ENCODE measurements at places on chromosomes 1 and 21.
A peak's percentile ranks its signal among the peaks of the same experiment; 100 is the strongest.

GRCh38 chr1:15295696-15296095, 48.7 kb downstream of the FHAD1 start:
- DNase-seq = no peak

GRCh38 chr21:43997766-43998742, 14.1 kb upstream of the TRAPPC10 start:
- DNase-seq = no peak

DNA sequence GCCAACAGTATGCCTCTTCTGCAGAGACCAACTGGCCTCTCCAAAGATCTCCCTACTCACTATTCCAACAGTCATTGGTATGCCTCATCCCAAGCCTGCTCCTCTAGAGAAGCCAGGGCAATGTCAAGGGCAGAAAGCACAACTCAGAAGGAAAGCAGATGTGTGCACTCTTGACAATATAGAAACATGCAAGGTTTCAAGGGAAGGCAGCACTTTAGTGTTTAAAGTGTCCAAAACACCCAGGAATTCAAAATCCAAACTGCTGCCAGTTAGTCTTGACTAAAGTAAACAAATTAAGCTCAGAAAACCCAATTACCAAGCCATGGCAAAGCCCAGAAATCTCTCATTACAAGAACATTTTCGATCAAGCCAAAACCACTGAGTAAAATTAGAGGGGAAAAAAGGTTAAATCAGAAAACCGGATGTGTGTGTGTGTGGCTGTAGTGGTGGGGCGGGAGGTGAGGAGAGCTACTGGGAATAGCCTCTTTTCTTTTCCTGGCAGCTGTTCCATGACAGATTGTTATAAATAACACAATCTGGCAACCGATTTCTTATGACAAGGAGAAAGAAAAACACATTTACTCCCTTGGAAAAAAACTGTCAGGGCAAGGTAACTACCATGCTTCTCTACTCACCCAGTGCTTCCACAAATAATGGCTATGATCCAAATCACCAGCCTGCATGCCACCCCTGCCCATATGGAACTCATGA, 39.2 kb downstream of the EIF2B3 start:
- DNase-seq = peak; percentile 80

DNA sequence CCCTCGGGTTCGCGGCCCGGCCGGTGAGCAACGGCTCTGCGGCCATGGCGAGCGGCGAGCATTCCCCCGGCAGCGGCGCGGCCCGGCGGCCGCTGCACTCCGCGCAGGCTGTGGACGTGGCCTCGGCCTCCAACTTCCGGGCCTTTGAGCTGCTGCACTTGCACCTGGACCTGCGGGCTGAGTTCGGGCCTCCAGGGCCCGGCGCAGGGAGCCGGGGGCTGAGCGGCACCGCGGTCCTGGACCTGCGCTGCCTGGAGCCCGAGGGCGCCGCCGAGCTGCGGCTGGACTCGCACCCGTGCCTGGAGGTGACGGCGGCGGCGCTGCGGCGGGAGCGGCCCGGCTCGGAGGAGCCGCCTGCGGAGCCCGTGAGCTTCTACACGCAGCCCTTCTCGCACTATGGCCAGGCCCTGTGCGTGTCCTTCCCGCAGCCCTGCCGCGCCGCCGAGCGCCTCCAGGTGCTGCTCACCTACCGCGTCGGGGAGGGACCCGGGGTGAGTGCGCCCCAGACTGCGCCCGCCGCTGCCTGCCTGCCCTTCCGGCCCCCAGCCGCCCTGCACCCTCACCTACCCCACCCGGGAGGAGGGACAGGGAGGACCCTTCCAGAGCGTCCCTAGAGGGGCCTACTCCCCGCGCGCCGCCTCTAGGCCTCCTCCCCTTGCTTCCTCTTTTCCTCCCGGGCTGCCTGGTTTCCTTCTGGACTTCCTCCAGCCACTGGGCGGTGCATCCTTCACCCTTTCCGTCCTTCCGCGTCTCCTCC, at the start of gene RNPEP:
Gene RNPEP (plus strand): TSS at position 26 of the 757 bp plus-strand sequence. CDS start 19 bp downstream, at position 45.
- DNase-seq = peak; percentile 49

DNA sequence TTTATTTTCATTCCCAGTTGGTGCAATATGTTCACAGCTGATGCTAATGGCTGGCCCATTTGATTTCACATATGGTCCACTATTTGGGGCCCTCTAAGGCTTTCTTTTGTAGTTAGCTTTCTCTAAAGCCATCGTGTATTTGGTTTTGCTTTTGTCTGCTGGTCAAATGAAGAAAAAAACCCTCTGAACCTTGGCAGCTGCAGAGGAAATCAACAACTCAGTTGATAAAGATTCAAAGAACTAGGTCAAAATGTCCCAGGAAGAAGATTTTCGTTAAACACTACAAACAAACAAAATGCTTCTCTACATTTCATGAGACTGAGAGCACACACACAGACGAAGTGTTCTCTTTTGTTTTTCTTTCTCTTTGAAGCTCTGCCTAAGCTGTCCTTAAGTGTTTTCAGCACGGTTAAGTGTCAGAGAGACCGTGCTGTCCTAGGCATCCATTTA, 655.0 kb downstream of the RWDD3 start:
- no peak for DNase-seq

DNA sequence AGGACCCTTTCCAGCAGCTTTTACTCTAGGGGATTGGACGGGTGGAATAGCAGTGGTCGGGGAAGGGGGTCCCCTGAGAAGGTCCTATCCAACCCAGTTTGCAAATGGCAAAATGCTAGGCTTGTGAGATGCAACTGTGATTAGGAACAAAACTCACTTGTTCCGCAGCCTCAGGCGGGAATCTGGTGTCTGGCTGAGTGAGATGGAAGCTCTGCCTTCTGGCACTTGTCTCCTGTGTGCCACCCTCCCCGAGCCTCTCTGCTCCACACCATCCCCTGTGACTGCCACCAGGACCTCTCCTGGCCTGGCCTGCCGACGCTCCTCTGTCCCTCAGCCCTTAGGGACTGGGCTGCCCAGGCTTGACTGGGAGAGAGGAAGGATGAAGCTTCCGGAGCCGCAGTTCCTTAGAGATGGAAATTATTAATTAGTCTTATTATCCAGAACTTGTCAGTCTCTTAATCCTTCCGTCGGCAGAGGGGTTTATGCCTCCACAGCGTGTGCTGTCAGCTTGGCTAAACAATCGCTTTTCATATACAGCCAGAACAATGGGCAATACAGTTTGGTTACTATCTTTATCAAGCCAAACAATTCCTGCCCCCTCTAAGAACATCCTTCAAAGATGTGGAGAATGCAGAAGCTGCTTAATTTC, 292.8 kb upstream of the VAMP3 start:
- no peak for DNase-seq

DNA sequence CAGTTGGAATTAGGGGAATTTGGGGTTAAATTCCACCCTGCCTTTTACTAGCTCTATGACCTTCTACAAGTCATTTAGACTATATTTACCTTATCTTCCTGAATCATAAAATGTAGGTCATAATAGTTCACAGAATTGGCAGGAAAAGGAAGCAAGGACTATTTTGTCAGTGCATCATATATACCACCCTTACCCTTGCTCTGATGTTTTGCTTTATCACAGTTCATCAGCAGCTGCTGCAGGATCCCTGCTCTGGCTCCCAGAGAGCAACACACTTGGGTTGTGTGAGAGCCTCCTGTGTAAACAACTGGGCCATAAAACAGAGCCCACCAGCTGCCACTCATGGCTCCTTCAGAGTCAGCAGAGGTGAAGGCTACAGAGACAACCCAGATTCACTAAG, 631.6 kb upstream of the CAMK1G start:
- DNase-seq = peak; percentile 89

- DNase-seq = no peak
These were observed 96.3 kb upstream of the ACTL8 start for GRCh38 chr1:17658837-17659236.

DNA sequence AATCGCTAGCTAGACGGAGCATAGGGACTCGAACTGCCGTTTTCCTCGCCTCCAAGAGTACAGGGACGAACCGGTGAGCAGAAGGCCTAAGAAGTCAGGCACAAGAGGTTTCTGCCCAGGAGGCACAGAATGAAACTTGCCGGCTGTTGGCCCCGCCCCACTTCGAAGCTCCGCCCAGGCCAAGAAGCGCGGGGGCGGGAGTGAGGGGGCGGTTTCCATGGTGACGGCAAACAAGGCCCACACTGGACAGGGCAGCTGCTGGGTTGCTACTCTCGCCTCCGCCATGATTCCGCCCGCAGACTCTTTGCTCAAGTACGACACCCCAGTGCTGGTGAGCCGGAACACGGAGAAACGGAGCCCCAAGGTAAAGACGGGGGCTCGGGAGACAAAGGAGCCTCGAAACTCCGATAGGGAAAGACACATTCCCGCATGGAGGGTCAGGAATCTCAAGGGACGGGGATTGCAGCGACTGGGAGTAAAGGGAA, at the start of gene DNALI1:
Gene DNALI1 (plus strand): TSS at position 229 of the 485 bp plus-strand sequence. CDS start 55 bp downstream, at position 284.
- DNase-seq = peak; percentile 90

DNA sequence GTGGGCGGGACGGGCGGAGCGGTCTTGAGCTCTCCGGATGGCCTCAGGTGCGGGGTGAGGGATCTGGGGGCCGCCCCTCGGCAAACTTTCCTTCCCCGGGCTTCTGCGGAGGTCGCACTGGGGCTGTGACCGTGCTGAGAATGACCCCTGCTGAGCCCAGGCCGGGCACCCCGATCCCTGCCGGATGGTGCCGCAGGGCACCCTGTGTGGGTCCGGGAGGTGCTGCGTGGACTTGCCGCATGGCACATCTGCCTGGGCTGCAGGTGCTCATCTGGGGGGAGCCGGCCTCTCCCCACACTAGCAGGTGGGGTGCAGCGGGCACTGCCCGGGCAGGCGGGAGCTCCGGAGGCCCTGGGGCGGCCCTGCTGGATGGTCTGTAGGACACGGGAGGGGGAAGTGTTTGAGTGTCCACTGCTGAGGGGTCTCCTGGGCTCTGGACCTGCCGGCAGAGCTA, 31.8 kb upstream of the PEX10 start:
- no peak for DNase-seq

GRCh38 chr21:44550807-44551206, 498 bp downstream of the KRTAP10-2 start:
- no peak for DNase-seq

DNA sequence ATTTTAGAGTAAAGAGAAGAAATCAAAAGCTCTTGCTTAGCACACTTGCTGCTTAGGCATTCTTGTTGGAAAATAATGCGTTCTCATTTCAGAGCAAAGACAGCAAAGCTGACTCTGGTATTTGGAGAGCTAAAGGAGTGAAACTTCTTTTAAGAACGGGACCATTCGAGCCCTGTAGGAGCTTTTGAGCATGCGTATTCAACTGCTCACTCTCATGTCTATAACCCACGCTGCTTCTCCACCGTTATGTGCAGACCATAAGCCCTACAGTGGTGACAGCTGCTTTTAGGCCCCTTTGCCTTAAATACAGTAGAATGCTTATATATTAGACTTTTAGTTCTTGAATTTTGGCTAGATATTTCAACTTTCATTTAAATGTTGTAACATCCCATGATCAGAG, 214.2 kb upstream of the CACYBP start:
- no peak for DNase-seq

DNA sequence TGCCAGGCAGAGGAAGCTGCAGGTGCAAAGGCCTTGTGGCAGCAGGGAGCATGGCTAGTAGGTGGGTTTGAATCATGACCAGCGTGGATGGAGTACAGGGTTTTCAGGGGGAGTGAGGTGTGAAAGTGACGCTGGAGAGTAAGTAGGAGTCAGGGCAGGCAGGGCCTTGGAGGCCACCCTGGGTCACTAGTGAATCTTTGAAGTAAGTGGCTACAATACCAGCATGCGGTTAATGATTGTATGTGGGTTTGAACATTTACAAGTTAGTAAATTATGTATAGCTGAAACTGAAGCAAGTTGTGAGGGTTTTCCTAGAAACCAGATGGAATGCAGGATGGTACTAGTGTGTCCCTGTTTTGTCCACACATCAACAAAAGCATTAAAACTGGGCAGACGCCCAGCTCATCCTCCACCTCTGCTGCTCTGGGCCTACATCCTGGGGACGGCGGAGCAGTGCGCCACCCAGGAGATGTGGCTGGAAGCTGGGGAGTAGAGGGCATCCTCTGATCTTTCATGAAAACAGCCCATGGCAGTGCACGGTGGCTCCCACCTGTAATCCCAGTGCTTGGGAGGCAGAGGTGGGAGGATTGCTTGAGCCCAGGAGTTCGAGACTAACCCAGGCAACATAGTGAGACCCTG, 41.2 kb upstream of the B3GALNT2 start:
- DNase-seq = no peak

DNA sequence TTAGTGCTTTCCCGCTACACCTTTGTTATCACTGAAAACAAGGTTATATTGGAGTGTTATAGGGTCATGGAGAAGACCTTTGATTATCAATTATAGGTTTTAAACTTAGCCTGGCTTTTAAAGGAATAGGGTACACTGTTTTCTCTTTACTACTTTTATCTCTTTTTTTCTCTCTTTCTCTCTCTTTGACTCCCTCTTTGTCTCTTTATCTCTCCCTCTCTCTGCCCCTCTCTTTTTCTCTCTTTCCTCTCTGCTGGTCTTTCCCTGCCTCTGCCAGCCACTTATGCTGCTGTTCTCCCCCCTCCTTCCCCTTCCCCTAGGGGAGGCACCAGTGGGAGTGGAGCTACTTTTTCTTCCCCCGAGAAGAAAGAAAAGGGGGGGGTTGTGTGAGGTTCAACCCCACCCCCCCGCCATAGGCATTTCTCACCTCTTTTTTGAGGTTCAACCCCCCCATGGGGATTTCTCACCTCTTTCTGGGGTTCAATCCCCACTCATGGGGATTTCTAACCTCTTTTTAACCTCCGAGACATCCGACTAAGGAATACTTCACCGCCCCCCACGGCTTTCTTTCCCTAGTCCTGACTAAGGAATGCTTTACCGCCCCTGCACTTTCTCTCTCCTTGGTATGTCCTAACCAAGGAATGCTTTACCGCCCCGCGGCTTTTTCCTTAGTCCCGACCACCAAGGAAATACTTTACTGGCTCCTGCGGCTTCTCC, 17.2 kb upstream of the ZBTB8B start:
- DNase-seq = no peak

- no peak for DNase-seq
These were observed 82.9 kb downstream of the FAM78B start for GRCh38 chr1:166083887-166084286.

- DNase-seq = no peak
These were observed 1.3 kb downstream of the SHC1 start for GRCh38 chr1:154969246-154969645.

GRCh38 chr1:207459008-207459407, 4.9 kb downstream of the CR2 start:
- DNase-seq = no peak

- DNase-seq = no peak
These were observed 55.8 kb upstream of the CLDN14 start for GRCh38 chr21:36535618-36536241.

GRCh38 chr1:224175617-224176016, 7.4 kb upstream of the DEGS1 start:
- DNase-seq = peak; percentile 62

DNA sequence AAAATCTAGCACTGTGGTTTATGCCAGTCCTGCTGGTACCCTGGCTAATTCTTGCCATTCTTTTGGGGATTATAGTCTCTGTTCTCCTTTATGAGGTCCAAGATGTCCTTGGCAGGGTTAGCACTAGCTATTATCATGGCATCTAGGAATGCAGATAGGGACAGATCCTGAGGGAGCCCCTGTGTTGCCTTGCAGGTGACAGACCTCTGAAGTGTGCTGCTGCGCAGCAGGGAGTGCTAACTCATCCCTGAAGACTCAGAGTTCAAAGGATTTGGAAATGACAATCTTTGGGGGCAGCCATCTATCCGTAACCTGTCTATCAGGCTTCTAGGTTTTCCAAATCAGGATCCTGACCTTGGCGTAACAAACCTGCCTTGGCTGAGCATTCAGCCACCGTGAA, 16.3 kb downstream of the ZFYVE9 start:
- no peak for DNase-seq
